ENCODE measurements at places on chromosomes 2 and 18.

GRCh38 chr2:158756331-158756730 lies 38.8 kb upstream of the DAPL1 start:
- no peak for DNase-seq

DNA sequence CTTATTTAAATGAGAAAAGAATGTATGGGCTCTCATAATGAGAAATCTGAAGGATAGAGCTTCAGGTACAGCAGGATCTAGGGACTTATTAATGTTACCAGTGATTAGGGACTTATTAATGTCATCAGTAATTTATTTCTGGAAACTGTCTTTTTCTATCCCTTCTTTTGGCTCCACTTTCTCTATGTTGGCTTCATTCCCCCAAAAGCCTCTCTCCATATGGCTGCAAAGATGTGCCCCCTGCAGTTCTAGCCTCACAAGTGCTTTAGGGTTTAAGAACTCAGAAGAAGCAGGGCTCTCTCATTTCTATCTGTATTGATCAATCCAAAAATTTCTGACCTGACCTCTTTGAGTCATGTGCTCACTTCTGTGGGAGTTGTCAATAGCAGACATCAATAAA lies 480.9 kb downstream of the TXNL1 start:
- DNase-seq, result no peak

DNA sequence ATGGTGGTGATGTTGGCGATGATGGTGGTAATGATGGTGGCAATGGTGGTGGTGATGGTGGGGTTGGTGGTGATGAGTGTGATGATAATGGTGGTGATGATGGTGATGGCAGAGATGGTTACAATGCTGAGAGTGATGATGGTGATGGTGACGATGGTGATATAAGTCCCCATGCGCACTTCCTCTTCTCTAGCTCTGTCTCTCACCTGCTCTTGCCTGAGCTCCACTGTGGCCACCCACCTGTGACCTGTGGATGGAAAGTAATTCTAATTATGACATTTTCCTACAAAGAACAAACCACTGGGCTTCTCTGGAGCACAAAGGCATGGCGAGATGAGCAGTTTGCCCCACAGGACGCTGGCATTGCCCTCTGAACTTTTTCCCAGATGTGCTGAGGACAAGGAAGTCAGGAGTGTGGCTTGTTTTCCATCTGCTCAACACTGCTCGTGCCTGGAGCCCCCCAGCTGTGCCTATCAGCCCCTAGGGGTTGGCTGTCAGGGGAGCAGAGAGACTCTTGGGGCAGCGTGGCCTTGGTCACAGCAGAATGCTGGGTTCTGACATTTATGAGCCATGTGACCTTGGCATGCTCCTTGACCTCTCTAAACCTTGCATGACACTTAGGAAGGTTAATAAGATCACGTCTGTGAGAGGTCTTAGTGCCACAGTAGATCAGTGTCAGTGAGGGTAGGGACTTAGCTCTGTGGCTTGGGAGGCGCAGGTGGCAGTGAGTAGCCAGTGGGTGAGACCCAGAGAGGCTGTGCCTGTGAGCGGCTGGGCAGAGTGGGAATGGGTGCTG lies 68.4 kb downstream of the RRM2 start:
- no peak for DNase-seq

DNA sequence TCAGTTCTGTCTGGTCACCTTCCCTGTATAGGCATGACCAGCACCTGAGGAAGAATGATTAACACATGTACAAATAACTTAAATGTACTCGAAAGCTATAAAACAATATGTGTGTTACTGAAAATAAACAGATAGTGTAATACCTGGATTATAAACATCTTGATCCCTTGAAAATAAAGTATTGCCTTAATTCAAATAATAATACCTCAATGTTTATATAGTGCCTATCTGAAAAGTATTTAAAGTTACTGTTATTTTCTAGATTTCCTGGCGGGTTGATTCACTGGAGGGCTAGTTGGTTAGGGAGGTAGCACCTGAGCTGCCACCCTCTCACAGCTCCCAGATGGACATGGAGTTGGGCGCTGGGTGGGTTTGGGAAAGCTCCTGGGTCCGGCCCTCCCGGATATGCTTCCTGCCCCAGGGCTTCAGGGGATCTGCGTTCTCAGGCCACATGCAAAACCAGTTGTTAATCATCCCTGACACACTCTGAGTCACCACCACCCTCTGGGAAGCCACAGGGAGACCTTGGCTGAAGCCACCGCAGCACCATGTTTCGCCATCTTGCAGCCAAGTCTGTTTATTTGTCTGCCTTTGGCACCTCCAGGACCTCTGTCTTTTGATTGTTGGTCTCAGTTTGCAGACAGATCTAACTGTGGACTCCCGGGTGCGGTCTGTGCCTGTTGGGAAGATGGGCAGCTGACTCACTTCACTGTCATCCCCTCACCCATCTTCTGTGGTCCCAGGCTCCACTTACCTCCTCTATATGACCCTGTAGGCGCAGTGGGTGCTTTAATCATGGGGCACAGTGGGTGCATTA lies 35.3 kb downstream of the RAB31 start:
- DNase-seq, result no peak

GRCh38 chr2:240350696-240351087 lies 84.8 kb upstream of the GPC1 start:
- DNase-seq, result no peak
